PC-9 (cell line): ENCODE measurements at places on chromosomes 4 and X.
A peak's percentile ranks its signal among the peaks of the same experiment; 100 is the strongest.

DNA sequence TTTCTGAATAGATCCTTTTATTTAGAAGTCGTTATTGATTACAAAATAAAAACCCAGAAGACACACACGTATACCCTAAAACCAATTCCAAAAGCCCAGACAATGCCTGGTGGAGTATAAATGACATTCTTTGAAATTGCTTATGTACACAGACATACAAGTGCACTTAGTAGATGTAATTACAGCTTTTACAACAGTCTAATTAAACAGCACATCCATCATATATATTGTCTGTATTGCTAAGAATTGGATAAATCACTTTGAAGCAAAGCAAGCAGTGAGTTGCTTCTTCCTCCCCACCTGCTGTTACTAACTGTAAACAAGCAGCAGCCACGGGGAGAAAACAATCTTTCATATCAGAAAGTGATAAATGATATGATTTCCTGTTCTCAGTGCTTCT is 645.7 kb downstream of the TLL1 start:
- DNase-seq, result no peak

DNA sequence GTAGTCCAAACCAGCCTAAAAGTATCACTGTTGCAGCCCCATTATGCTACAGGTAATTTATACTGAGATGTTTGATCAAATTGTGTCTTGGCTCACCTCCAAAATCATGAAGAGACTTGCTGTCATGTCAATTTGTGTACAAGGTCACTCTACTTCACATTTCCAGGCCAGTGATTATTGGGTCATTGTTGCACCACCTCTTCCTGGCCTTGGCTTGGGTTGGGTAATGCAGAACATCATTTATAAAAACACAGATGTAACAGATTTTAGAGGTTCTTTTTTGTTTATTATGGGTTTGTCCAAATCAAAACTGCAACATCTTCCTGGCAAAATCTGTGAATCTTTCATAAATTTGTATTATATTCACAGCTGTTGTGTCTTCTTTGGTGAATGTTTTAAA is 459.5 kb downstream of the ANKRD50 start:
- no peak for DNase-seq

DNA sequence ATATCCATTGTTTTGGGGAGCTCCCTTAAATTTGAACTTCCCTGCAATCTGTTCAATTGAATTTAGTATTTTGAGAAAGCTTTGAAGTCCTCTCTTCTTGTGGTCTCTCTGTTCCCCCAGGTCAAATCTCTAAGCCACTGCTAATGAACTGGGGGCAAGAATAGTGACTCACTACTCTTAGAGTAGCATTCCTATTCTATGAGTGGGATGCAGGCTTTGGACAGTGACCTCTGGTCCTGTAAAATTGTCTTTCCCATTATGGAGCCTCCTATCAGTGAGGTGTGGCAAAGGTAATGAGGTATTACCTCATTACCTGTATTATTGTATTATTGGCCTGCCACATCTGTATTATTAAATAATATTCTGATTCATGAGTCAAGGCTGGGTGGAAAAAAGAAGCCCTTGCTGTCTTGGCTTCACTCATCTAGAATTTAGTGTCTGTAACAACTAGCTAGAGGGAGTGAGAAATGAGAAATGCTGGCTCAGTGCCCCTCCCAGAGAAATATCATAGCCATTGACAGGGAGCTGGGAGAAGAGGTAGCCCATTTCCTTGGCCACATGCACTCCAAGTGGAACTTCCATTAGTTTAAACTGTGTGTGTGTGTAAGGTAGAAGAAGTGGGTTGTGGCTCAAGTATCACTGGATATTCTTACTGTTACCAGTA is 393.9 kb upstream of the CTSO start:
- peak; percentile 15 for DNase-seq

- DNase-seq, result peak; percentile 6
Measured at GRCh38 chrX:56564921-56565840, 1.8 kb downstream of the UBQLN2 start.

DNA sequence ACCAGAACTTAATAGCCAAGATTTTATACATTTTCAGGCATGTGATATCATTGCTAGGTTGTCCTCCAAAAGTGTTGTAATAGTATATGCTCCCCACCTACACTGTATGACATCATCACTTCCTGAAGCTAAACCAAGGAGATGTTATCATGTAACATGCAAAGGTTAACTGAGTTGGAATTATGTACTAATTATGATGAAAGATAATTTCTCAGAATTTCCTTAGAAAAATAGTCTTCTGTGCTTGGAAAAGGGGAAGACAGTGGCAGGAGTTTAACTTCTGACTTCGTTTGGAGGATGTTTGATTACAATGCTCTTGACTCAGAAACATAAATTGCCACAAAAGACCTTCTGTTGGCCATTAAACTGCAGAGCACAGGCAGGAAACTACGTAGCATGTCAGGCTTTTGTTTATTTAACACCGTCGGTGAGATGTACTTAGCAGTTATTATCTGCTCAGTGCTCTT is 83.6 kb upstream of the GUCY1A1 start:
- no peak for DNase-seq

DNA sequence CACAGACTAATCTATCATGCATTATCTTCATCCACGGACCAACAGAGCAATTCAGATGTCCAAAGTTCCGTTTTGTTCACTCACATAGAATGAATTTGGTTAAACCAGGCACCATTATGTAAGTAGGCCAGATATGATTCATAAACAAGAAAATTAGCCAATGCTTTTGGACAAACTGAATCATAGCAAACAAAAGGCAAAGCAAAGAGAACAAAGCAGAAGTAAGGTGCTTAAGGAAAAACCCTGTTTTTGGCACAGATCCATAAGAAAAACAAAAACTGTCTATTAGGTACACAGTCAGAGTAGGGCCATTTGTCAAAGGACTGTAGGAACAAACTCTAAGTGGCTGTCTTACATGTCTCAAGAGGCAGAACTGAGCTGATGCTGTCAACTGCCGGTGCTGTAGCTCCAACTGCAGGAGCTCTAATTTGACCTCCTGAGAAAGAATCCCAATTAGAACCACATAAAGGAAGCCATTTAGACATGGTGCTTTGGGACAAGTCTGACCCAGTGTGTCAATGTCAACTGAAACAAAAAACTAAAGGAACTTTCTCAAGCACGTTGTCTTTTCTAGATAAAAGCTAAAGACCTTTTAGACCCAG is 146.7 kb downstream of the COL25A1 start:
- DNase-seq, result no peak

GRCh38 chrX:18422325-18422724 is 3.1 kb upstream of the CDKL5 start:
- DNase-seq, result no peak

GRCh38 chrX:31353095-31353494 is 281.3 kb upstream of the FTHL17 start:
- DNase-seq, result peak; percentile 20

- DNase-seq, result no peak
Measured at GRCh38 chr4:101262683-101263082, 84.6 kb downstream of the PPP3CA start.

DNA sequence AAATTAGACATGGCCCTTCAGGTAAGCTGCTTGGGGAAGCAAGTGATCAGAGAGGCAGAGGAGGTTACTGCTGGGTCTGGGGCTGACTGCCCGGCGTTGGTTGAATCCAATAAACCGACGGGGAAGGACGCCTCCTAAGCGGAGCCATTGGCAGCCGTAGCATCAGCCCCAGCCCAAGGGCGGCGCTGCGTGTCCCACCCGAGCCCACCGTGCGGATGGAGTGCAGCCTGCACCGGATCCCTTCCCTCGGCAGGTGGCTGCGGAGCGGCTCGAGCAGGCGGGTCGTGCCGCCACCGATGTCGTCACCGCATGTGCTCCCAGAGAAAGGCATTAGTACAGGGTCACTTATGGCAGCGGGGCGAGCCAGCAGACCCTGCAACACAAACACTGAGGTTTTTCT is 82.1 kb downstream of the ALPK1 start:
- DNase-seq, result no peak

DNA sequence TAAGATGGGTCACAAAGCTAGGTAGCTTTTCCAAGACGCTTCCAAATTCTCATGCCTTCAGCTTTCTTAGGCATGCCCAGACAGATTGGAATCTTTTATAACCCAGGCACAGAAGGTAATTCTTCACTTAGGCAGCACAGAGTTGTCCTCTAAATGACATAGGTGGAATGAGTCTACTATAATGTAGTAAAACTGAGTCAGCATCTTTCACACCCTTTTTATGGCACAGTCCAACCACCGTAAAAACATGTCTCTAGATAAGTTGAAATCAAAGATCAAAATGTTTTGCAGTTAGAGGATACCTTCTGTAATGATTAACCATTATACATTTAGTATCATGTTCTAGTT is 128.4 kb upstream of the FAT1 start:
- DNase-seq, result no peak

DNA sequence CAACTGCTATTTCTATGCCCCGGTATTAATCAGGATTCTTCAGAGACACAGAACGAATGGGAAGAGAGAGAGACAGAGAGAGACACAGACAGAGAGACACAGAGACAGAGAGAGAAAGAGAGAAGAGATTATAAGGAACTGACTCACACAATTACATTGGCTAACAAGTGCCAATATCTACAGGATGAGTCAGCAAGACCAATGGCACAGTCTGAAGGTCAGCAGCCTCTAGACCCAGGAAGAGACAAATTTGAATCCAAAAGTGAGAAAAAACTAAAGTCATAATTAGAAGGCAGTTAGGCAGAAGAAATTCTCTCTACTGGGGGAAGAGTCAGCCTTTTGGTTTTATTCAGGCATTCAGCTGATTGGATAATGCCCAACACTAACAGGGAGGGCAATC is 187.3 kb downstream of the MAB21L2 start:
- DNase-seq, result peak; percentile 52
